ENCODE measurements at places on chromosomes 16 and 17.

DNA sequence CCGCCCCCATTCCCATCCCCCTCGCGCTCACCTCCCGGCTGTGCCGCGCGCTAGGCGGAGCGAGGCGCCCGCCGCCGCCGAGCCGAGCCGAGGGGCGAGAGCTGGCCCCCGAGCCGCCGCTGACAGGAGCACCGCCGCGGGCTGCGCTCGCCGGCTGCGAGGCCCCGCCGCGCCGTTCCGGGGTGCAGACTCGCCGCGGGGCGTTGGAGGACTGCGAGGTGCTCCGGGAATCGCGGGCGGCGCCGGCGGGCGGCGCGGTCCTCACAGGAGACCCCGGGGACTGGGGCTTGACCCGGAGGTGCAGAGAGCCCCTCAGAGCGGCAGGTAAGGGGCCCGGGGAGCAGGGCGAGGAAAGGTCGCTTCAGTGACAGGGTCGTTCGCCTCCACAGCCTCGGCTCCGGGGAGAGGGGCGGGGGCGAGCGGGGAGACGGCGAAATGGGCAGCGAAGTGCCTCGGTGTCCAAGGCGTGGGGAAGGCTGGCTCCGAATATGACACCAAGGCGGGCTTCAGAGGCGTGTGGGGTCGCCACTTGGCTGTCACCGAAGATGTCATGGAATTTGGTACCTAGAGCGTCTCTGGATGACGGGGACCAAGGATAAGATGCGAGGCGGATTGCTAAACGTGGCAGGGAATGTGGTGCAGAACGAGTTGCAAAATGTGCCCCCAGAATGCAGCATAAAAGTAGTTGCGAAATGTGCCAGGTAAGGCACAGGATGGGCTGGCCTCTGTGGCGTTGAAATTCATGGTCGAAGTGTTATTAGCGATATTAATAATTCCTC is 580 bp downstream of the TANC2 start:
- DNase-seq = peak; percentile 40

GRCh38 chr17:62797959-62798358 is 10.2 kb downstream of the MARCHF10 start:
- DNase-seq = no peak

GRCh38 chr17:5424909-5425308 is 4.9 kb downstream of the RPAIN start:
- no peak for DNase-seq

DNA sequence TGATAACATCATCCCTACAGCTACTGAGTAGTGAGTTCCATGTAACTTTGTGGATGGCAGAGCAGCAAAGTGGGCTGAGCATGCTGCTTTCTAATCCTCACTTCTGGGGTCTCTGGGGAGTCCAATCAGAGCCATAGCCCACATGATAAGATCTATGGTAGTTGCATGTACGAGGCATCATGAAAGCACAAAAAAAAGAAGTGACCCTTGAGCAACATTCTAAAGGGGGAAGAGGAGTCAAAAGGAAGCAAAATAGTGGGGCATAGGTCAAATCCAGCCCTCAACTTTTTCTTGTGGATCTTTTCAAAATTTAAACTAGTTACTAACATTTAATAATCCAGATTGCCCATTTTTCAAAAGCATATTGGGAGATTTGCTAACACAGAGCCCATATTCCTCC is 208.5 kb upstream of the TOX3 start:
- no peak for DNase-seq

DNA sequence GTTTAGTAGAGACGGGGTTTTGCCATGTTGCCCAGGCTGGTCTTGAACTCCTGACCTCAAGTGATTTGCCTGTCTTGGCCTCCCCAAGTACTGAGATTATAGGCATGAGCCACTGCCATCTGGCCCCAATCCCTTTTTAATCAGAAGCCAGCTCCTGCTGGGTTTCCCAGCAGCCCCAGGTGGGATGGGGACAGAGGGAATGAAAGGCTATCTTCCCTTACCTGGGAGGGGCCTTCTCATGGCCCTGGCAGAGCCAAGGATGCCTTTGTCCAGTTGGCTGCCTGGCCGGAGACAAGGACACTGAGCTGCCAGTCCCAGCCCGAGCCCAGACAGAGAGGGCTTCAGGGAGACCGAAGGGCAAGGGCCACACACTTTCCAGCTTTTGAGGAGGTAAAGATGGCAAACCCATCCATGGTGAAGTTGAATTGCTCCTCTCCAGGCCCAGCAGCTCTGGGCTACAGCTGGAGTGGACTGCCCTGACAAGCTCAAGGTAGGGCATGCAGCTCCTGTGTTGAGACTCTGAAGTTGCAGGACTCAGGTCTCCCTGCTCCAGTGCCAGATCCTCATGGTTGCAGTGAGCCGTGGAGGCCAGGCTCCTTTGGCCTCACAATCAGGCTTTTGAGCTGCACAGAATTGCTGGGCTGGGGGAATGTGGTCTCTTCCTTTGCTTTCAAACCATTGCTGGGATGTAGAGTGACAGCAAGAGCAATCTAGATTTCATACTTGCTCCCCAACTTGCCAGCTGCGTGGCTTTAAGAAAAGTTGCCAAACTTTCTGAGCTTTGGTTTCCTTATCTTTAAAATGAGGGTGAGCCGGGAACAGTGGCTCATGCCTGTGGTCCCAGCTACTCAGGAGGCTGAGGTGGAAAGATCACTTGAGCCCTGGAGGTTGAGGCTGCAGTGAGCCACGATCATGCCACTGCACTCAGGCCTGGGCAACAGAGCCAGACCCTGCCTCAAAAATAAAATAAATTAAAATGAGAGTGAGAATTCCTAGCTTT is 44.5 kb upstream of the IL34 start:
- no peak for DNase-seq

- no peak for DNase-seq
Measured at GRCh38 chr16:58086381-58087208, 42.6 kb downstream of the CFAP20 start.

DNA sequence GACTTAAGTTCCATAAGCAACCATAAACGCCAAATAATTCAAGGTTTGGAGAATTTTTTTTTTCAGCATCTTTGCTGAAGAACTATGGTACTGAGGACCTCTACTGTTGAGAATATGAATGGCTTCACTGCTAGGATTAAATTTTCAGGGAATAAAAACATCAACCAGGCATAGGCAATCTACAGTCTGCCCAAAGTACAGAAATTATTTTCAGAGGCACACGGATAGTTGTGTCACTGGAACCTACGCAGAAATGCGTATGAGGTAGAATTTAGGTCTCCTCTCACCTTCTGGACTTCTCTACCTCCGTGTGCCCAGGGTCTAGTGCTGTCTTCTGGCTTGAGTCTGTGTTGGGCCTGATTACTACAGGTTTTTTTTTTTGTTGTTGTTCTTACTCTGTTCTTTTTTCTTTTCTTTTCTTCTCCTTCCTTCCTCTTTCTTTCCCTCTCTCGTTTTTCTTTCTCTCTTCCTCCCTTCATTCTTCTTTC is 39.7 kb downstream of the NACA2 start:
- peak; percentile 24 for DNase-seq

GRCh38 chr16:83441517-83441916 is 366.3 kb upstream of the HSBP1 start:
- DNase-seq = no peak

- DNase-seq = no peak
Measured at GRCh38 chr17:79115487-79115886, 40.9 kb downstream of the ENGASE start.

DNA sequence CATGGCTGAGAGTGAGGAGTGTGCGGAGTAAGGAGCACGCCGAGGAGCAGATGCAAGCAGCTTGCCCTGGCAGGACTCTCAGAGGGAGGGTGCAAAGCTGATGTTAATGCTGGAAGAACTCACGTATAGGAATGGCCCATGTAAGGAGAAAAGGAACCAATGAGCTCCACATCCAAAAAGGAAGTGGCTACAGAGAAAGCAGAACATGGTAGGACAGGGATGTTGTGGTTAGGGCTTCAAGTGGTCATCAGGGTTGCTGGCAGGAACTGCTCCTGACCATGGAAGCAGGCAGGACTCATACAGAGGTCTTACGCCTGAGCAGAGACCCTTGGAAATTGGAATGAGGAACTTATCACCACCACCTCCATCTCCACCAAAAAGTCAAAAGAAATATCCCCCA is 5.2 kb downstream of the MYO1D start:
- no peak for DNase-seq

DNA sequence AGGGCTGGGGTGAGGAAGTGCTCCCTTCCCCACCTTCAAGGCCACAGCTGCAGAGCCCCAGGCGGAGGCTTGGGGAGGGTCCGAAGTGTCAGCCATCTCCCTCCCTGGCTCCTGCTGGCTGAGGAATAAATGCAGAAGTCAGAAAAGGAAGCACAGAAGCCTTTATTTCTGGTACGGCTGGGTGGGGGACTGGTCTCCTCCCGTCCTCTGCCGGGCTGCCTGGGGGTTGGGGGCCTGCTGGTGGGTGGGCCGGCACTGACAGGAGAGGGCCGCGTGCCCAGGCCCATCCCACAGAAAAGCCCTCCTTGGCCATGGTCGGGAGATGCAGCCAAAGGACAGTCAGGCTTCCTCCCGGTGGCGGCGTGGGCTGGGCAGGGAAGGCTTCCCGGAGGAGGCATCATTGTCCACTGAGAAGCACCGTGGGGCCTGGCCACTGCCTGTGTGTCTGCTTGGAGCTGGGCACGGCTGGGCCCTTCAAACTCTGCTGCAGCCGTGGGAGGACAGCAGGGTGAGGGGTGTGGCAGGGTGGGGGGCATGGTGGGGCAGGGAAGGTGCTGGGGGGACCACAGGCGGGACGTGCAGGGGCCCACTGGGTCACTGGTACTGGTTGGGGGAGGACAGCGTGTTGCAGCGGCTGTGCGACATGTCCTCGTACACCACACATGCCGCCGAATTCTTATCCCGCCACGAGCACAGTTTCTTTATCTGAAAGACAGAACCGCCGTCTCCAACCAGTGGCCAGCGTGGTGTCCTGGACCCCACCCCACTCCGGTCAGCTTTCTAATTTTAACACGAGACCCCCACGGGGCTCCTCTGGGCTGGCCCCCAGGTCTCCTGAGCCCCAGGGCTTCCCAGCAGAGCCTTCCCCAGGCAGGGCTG is 2.4 kb downstream of the CD7 start:
- no peak for DNase-seq

GRCh38 chr17:18182110-18182977 is 1.3 kb upstream of the ALKBH5 start:
- no peak for DNase-seq

GRCh38 chr17:48611213-48611612 is 396 bp upstream of the HOXB7 start:
- DNase-seq = no peak

- peak; percentile 62 for DNase-seq
Measured at GRCh38 chr16:82263521-82264143, 93.6 kb upstream of the MPHOSPH6 start.

DNA sequence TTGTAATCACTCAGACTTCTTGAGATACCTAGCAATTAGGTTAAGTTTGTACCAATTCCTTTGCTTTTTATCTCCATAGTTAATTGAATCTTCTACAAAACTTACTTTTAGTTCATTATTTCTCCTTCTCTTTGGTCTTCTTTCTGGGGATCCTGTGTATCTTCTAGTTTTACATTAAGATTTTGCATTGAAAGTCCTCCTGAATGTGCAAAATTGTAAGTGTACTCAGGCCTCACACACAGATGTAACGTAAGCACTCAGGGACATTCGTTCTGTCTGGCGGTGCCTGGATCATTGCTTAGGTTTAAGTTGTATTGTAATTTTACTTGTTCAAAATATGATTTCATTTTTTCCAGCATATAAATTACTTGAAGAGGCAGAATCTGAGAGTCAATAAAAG is 222.6 kb upstream of the CPHXL start:
- no peak for DNase-seq

GRCh38 chr16:50202926-50203624 is 50.0 kb downstream of the TENT4B start:
- no peak for DNase-seq

DNA sequence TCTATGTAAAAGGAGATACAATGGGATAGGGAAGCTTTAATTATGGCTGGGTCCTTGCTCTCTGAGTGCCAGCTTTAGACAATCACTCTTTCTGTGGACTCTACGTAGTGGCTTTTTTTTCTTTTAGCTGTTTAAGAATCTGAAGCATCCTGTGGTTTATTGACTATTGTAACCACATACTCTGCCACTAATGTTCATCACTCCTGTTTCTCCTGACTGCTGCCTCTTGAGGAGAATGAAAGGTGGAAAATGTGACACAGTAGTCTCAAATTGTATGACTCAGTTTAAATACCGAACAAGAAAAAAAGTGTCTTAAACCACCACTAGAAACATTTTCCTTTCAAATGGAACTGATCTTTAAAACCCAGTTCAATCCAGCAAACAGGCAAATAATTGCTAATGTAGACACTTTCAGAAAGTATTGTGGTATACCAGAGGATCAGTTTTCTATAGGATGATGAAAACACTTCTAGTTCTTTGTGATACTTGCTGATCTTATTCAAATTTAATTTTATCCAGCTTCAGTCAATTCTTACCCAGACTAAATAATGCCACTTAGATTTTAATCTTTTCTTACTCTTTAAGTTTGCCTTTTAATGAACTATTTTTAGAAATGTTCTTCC is 302.7 kb upstream of the PMFBP1 start:
- peak; percentile 56 for DNase-seq

- DNase-seq = no peak
Measured at GRCh38 chr16:88487920-88488851, 35.1 kb downstream of the ZFPM1 start.

DNA sequence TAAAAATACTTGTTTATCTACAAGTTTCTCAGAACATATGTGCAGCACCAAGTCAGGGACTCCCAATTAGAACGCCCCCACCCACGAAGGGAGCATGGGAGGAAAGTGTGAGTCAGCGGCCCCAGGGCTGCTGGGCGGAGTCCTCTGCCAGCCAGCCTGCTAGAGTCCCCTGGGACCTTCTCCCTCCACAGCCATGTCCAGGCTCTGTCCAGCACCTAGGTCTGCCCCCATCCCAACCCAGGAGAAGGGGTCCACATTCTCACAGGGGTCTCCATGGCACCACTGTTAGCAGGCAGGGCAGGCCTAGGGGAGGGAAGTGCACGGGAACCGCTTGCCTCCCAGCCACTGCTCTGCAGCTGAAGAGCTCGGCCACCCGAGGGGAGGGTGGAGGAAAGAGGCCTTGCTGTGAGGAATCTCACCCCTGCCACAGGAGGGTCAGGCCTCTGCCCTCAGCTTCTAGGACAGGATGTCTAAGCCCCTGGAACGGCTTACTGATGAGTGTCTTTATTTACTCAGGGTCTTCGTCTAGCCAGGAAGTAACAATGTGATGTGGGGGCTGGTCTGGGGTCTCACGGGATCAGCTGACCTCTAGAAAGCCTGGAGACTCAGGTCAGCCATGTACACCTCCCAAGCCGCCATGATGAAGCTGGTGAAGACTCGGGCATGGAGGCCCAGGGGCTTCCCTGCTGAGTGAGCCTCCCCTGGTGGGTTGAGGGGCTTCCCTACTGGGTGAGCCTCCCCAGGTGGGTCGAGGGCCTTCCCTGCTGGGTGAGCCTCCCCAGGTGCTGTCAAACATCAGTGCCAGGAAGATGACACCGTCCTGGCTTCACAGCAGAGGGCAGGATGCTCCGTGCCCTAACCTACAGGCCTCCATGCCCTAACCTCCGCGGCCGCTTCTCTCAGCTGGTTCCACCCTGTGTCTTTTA is 190.3 kb downstream of the RBFOX3 start:
- no peak for DNase-seq

DNA sequence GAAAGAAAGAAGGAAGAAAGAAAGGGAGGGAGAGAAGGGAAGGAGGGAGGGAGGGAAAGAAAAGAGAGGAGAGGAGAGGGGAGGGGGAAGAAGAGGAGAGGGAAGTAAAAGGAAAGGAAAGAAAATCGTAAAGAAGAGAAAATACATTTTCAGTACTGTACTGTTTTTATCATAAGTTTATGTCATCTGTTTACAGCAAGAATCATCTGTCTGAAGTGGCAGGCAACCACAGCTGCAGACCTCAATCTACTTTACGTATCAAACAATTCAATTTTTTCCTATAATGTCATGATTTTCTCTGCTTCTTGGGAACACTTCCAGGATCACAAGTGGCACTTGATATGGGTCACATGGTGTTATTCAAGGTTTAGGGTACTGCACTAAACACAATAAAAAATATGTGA is 58.3 kb downstream of the USP32 start:
- DNase-seq = no peak

All from activated CD4-positive, alpha-beta T cell treated with anti-CD3 and anti-CD28 coated beads, Interleukin-2, Interleukin-4, amounts not matched to agents 100 ng/mL and 50 ng/mL, durations not matched to agents 16 hours and 8 hours (primary cell).